ENCODE measurements at places on chromosomes 7 and 10.

DNA sequence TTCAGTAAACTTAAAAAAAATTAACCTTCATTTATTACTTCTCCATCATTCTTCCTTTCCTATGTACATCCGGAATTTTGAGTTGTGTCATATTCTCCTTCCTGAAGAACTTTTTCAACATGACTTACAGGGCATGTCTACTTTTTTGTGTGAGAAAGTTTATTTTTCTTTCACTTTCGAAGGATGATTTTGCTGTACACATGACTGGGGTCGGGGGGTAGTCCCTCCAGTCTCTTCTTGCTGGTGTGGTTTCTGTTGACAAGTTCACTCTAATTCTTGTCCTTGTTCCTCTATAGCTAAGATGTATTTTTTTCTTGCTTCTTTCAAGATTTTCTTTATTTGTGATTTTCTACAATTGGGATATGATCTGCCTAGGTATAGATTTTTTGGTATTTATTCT, 55.8 kb downstream of the INPP5A start:
- peak overlapping the region; percentile 90 for H3K27ac ChIP-seq
- peaks cover 87% of the 10 kb centered on the region for H3K4me1 ChIP-seq
- no peaks in the 10 kb centered on the region for H3K27me3 ChIP-seq

GRCh38 chr7:40437936-40438634, 303.3 kb downstream of the SUGCT start:
- no peaks in the 10 kb centered on the region for H3K27me3 ChIP-seq
- no peak overlapping the region for H3K27ac ChIP-seq
- H3K4me1 ChIP-seq, result no peaks in the 10 kb centered on the region

DNA sequence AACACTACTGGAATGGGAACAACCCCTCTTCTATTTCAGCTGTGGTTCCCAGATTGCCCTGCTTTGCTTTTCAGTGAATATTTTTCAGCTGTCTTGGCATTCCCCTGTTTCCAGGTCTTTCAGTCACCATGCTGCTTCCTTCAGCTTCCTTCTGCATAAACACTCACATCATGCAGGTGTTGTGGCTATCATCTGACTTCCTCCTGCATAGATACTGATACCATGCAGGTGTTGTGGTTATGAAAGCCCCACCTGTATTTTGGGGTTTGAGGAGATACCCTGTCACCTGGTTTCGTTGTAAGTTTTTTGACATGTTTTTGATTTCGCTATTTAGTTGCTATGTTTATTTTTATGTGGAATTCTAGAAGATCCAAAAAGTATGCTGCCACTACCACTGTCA, 71.5 kb downstream of the SLC35B4 start:
- DNase-seq, result no peak
- H3K27me3 ChIP-seq, result peaks cover 7% of the 10 kb centered on the region
- H3K36me3 ChIP-seq, result no peaks in the 10 kb centered on the region
- H3K4me3 ChIP-seq, result no peak overlapping the region

GRCh38 chr7:330511-331230, 40.7 kb downstream of the FOXL3 start:
- no peaks in the 10 kb centered on the region for H3K36me3 ChIP-seq
- H3K4me3 ChIP-seq, result no peak overlapping the region
- H3K27me3 ChIP-seq, result peaks cover 18% of the 10 kb centered on the region
- DNase-seq, result no peak
- H3K27ac ChIP-seq, result no peak overlapping the region
- no peaks in the 10 kb centered on the region for H3K4me1 ChIP-seq

GRCh38 chr10:78336402-78336791, 302.7 kb downstream of the RPS24 start:
- no peak for DNase-seq
- H3K4me1 ChIP-seq, result no peaks in the 10 kb centered on the region
- H3K27ac ChIP-seq, result no peak overlapping the region
